Fibroblast of mammary gland (primary cell): ENCODE measurements at places on chromosomes 11 and 22.

DNA sequence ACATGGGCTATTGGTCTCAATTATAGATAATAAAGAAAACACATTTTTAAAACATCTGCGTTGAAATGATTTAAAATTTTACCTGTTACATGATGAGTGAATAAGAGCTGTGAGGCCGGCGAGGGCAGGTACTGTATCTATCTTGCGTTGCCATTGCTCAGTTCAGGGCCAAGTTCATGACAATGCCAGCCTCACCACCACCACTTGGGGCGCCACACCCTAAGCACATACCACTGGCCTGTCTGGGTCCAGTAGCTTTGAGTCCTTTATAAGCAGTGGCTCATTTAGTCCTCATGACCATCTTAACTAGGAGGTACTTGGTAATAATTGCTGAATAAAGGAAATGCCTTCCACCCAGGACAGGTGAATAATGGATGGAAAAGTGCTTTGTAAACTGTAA is 14.5 kb upstream of the MB start:
- peak; percentile 46 for DNase-seq

- no peak for DNase-seq
These were observed 8.6 kb upstream of the PIK3IP1 start for GRCh38 chr22:31300896-31301295.

GRCh38 chr11:14555818-14556217 is 35.6 kb upstream of the PSMA1 start:
- no peak for DNase-seq

- no peak for DNase-seq
These were observed 96.6 kb downstream of the FDX1 start for GRCh38 chr11:110526323-110526722.

DNA sequence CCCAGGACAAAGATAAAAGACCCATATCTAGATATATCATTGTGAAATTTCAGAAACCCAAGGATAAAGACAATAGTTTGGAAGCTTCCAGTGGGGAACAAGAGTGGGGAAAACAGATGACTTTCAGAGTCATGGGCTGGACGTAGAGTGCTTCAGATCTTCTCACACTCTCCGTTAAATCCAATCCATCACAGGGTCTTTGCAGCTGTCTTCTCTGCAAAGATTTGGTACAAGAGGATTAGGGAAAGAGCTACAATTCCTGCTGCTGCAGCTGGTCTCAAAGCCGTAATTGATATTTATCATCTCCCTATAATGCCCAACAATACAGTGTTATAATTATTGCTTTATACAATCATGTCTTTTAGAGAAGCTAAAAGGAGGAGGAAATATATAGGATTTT is 63.4 kb upstream of the CLPB start:
- DNase-seq, result no peak

- no peak for DNase-seq
These were observed 33.3 kb upstream of the CACNG2 start for GRCh38 chr22:36736701-36737320.

DNA sequence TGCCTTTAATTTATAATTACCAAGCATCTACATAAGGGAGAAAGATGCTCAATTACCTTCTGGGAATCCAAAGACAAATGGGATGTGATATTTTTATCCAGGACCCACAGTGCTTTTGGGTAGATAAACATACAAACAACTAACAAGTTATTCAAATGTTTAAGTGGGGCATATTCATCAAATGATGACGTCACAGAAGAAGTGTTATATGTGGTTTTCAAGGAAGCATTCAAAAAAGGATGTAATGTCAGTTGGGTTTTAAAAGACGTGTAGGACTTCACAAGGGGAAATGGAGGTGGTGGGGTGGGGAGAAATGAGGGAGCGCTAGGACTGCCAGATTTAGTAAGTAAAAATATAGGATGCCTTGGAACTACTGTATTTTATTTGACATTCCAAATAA is 915.9 kb downstream of the KCNA4 start:
- DNase-seq, result no peak

DNA sequence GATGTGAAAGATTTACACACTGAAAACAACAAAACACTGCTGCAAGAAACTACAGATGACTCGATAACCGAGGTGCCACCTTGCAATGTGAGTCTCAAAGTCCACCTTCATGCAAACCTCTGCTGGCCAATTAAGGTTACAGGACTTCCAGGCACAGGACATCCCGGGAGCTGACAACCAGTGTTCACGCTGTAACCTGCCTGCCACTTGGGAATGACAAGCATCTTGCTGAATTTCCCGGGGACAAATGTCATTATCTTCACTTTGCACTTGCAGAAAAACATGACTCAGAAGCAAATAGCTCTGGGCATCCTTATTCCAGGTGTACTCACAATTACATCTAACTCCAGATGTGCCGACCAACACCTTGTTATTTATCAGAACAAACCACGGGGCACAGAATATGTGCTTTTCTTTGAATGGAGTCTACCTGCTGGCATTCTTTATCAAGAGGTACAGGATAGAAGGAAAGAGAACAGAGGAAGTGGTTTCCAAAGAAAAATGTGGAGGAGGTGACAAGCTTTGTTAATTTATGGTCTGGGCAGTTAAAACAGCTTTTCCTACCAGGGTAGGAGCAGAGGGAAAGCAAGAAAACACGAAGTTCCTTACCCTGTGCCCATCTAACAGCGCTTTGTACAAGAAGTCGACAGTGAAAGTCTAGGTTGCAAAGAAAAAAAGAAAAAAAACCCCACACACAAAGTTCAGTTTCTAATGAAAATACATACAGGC is 72.3 kb downstream of the SHANK2 start:
- no peak for DNase-seq

DNA sequence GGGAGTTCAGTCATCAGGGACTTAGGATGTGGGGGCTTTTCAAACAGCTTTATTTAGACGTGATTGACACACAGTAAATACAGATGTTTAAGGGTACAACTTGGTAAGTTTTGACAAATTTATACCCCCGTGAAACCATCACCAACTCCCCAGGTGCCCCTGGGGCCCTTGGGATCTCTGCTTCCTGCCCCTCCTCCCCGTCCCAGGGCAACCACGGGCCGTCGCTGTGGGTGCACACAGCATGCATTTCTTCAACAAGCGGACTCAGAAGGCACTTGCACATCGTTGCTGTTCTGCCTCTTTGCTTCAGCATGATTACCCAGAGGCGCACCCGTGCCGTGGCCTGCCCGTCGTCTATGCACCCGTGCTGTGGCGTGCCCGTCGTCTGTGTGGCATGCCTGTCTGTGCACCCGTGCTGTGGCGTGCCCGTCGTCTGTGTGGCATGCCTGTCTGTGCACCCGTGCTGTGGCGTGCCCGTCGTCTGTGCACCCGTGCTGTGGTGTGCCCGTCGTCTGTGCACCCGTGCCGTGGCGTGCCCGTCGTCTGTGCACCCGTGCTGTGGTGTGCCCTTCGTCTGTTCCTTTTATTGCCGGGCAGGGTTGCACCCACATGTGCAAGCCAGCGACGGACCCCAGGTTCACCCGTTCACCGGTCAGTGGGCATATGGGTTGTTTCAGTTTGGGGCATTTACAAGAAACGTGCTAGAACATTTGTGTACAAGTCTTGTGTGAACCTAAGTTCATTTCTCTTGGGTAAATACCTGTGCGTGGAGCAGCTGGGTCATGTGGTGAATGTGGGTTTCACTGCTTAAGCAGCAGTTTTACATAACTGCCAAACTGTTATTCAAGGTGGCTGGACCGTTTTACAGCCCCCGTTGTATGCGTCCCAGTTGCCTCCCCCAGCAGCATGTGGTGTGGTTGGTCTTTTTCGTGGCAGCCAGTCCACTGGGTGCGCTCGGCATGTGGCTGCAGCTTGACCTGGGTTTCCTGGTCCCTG is 8.3 kb downstream of the CD81 start:
- DNase-seq, result no peak

DNA sequence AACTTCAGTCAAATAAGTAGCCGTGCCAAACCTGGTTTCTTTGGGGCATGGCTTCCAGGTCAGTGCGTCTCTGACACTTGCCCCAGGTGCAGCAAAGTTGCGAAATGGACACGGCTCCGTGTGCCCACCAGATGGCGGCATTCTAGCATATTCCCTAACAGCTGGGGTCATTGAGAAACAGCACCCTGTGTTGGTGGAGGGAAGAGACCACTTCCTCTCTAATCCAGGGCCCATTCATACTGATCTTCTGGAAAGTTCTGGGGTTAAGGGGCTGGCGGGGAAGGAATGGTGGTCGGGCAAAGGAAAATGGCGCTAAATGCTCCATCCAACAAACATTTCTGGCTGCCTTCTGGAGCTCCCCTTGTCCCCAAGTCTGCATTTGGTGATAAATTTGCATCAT is 141.2 kb upstream of the TIMP3 start:
- peak; percentile 73 for DNase-seq
